ENCODE measurements at places on chromosomes 6 and 20.

DNA sequence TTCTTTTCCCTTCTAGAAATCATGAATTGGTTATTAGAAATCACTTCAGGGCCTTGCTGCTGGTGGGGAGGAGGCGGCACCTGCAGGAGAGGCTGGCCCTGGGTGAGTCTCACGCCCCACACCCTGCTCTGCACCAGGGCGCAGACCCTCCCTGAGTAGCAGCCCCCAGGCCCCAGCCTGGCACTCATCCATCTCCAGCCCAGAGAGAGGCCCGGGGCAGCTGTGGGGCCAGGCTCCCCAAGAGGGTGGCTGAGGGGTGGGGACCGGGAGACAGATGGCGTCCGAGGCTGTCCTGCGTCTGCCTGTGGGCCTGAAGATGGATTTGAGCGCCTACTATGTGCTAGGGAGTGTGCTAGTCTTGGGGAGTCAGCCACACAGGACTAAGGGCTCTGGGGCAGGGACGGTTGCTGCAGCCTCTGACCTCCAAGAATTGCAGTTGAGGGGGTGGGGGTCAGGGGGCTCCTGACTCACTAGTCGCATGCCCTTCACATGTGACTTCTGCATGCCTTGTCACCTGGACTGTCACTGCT, 59.6 kb upstream of the GATA5 start:
- DNase-seq, result no peak

- no peak for DNase-seq
Observed at GRCh38 chr6:135323202-135323668, 142.1 kb downstream of the MYB start.

DNA sequence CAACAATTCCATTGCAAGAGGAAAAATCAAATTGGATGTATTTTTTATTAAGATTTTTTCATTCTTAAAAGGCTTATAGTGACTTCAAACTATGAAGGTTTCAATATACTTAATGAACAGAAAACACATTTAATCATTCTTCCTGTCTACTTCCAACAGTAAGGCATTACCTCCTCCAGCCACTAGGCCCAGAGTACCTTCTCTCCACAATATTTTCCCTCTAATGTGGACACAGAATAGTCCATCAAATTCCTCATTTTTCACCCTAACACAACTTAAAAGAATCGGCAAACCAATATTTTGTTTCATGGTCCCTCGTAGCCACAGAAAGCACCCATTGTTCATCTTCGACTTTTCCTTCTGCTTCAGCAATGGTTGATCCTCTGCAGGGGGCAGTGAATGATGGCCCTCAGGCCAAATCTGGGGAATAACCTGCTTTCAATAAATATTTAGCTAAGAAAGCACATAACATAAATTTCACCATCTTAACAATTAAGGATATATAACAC, 335.4 kb upstream of the ID4 start:
- DNase-seq, result no peak

DNA sequence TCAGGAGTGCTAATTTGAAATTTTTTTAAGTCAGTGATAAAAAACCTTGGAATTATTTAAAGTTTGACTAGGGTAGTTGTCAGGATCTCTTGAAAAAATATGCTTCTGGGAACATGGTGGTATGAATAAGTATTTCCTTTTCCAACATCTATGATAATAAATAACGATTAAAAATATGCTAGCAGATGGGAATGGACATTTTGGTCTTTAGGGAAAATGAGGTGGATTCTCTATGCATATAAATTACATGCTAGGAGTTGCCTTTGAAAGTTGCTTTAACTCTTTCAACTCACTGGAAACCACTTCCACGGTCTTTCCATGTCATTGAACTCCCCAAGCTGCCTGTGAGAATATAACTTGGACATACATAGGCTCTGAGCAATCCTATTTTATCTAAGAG, 731.5 kb upstream of the MARCKS start:
- no peak for DNase-seq

DNA sequence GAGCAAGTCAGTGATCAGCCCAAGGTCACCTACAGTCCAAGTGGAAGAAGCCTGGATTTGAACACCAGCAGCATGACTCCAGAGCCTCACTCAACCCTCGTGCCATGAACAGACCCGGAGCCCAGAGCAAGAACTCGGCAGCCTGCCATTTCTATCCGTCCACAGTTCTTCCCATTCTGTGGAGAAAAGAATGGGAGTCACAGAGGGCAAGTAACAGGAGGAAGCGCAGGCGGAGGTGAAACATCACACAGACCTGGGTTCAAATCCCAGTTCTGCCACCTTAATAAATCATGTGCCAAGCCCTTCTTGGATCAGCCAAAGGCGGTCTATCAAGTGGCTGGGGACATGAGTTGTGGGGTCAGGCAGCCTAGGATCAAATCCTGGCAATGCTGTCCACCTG, 4.3 kb downstream of the PREX1 start:
- DNase-seq, result no peak

DNA sequence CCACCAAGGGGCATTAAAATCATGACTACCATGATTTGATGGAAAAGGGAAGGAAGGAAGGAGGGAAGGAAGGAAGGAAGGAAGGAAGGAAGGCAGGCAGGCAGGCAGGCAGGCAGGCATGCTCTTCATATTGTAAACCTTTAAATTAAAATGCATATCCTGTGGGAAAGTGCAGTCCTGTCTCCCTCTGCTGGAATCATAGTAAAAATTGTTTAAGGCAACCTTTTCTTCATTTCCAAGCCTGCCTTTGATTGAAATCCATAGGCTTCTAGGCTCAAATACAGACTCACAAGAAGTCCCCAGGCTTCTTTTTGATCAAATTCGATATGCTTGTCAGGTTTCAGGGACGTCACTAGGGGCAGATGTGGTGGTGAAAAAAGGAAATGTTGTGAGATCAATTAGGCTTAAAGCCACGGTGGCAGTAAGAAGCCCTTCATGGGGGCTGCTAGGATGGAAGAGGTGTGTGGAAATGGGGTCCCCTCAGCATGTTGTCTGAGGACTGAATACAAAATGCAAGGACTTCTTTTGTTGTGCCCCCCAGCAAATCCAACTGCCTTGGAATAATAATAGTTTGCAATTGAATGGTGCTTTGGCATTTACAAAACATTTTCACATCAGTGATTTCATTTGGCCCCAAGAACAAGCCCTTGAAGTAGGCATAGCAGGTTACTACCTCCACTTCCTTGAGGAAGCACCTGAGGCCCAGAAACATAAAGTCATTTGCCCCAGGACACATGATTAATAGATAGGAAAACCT, 25.6 kb upstream of the GABRR1 start:
- no peak for DNase-seq

DNA sequence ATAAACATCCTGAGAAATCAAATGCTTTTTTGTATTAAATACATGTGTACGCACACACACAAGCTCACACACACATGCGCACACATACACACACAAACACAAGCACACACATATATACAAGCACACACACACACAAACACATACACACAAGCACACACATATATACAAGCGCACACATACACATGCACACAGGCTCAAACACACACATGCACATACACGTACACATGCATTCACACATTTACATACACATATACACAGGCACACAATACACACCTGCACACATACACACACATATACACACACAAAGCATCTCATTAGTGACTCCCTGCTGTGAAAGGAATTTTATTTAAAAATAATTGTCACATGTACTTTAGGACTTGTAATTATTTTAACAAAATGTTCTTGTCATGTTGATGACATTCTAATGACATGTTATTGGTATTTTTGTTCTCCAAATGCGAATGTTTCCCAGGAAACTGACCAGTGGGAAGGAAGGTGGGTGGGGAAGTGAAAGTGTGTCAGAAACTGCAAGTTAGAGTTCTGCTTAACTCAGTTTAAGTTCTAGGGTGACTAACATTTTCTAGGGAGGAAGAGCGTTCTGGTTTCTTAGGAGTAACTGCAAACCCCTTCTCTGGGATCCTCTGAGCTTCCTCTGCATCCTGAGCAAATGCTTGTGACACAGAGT, 113.9 kb upstream of the ZNF217 start:
- DNase-seq, result no peak

DNA sequence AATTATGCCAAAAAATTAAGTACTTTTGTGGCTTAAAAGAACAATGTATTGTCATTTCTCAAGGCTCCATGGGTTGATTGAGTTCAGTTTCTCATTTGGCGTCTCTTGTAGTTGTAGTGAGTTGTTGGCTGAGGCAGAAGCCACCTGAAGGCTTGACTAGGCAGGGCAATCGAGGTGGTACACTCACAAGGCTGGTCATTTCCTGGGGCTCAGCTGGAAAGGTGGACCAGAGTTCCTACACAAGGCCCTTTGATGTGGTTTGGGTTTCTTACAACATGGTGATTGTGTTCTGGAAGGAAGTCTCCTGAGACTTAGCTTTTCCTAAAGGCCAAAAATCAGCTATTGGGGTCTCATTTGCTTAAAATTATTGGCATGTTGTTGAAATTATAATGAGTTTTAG, 22.6 kb downstream of the MAS1 start:
- DNase-seq, result no peak

- no peak for DNase-seq
Observed at GRCh38 chr6:3898265-3898994, 49.3 kb downstream of the FAM50B start.

- no peak for DNase-seq
Observed at GRCh38 chr6:84685983-84686584, 78.3 kb downstream of the TBX18 start.

GRCh38 chr20:5696011-5696559, 54.1 kb upstream of the SHLD1 start:
- no peak for DNase-seq

- DNase-seq, result no peak
Observed at GRCh38 chr6:6248651-6249050, 71.8 kb downstream of the F13A1 start.

DNA sequence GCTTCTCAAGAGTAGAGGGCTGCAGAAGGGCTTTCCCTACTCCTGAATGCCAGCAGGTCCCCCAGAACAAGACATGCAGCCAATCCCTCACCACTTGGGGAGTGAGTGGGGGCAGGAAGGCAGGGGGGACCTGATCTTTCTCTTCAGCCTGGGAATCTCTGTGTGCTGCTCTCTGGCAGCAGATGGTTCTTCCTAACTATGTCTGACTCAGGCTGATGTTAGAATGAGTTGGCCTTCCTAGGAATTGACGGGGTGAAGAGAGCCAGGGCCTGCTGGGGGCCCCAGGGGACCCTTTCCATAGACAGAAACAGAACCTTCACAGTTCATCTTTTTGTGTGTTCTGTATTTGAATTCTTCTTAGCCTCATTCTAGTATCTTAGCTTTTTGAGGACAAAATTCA, 29.0 kb upstream of the TCP11 start:
- no peak for DNase-seq

GRCh38 chr6:9002833-9003232, 567.5 kb upstream of the SLC35B3 start:
- no peak for DNase-seq

DNA sequence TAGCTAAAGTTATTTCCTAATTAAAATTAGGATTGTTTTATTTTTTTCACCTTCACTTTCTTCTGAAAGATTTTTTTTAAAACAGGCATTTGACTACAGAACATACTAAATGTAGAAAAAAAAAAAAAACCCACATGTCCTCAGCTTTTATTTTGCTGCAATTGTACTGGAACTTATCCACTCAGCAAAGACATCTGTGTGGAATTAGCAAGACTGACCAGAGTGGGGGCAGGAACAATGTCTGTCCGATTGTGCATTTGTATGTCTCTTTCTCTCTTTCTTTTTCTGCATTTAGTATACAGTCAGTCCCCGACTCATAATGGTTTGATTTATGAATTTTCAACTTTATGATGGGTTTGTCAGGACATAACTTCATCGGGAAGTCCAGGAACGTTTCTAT, 77.3 kb downstream of the CHD6 start:
- DNase-seq, result no peak

GRCh38 chr6:119781365-119781764, 431.8 kb upstream of the MAN1A1 start:
- DNase-seq, result no peak

GRCh38 chr6:75347898-75348610, 63.5 kb upstream of the TMEM30A start:
- no peak for DNase-seq

DNA sequence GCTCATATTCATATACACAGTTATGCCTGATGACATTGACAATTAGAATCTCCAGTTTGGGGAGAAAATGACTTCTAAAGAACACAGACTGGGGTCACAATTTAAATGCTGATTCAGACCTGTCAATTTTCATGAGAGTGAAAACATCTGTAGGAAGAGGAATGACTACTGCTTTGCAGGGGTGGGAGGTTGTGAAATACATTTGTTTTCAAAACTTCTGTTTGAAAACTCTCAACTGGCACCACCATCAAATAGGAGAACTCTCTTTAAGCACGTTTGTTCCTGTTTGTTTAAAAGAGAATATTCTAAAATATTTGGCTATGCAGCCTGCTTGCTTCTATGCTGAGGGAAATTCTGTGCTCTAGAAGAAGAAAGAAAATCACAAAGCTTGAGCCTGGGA, 50.8 kb upstream of the ADGRF5 start:
- no peak for DNase-seq

- DNase-seq, result no peak
Observed at GRCh38 chr6:48928937-48929336, 534.1 kb downstream of the MMUT start.

DNA sequence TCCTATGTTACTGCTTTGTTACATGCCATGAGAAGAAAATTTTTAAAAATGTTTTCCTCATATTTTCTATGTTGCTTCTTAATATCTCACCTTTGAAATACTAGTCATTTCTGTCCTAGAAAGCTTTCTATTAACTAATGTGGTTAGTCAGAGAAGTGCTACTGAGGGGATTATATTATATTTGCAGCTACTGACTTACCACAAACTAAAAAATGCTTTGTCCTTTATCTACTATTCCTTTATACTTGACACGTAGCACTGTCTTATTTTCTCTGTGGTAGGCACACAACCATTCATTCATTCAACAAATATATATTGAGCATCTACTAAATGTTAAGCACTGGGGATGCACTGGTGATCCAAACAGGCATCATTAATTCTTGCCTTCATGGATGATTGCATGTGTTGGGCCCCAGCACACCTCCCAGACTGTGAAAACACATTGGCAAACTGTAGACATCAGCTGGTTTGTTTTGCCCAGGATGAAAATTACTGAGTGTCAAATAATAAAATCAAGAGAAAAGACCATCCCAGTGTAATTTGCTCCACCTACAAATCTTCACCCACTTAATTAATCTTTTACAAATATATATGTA, 10.7 kb upstream of the MLIP start:
- DNase-seq, result no peak

DNA sequence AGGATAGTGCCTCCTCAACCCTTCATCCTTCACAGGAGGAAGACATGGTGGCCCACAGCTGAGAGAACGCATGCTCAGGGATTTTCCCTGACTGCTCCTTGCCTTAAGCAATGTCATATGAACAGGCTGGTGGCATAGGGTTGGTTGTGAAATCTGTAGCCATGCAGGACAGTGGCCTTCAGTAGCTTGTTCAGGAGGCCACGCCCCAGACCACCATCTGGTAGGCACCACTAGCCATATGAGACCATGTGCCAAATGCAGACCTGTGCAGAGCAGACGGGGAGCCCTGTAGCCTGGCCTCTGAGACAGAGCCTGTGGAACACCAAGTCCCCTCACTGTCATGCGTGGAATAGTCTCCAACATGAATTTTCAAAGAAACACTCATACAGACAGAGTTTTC, 76.5 kb downstream of the ADTRP start:
- no peak for DNase-seq
